ENCODE measurements at places on chromosomes 7 and 10.

- no peak for DNase-seq
These were observed 938.7 kb upstream of the PHF14 start for GRCh38 chr7:10034843-10035556.

DNA sequence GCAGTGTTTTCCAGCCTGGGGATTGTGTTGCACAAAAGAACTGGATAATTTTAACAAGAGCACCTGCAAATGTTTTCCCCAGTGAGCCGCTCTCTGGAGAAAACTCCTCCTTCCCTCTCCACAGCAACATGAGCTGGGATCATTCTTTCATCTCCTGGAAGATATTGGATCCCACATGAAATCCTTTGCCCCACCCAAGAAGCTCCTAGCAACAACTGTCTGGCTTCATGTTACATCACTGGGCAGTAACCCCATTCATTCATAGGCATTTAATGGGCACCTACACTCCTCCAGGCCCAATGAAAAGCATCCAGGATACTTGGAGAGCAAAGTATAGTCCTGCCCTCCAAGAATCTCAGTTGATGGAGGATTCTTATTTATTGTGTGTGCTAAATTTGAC lies 27.2 kb downstream of the LSM5 start:
- DNase-seq = no peak

- no peak for DNase-seq
These were observed 725.1 kb downstream of the SORCS1 start for GRCh38 chr10:106439366-106439765.

- no peak for DNase-seq
These were observed 58.5 kb downstream of the FOXL3 start for GRCh38 chr7:348480-348844.

DNA sequence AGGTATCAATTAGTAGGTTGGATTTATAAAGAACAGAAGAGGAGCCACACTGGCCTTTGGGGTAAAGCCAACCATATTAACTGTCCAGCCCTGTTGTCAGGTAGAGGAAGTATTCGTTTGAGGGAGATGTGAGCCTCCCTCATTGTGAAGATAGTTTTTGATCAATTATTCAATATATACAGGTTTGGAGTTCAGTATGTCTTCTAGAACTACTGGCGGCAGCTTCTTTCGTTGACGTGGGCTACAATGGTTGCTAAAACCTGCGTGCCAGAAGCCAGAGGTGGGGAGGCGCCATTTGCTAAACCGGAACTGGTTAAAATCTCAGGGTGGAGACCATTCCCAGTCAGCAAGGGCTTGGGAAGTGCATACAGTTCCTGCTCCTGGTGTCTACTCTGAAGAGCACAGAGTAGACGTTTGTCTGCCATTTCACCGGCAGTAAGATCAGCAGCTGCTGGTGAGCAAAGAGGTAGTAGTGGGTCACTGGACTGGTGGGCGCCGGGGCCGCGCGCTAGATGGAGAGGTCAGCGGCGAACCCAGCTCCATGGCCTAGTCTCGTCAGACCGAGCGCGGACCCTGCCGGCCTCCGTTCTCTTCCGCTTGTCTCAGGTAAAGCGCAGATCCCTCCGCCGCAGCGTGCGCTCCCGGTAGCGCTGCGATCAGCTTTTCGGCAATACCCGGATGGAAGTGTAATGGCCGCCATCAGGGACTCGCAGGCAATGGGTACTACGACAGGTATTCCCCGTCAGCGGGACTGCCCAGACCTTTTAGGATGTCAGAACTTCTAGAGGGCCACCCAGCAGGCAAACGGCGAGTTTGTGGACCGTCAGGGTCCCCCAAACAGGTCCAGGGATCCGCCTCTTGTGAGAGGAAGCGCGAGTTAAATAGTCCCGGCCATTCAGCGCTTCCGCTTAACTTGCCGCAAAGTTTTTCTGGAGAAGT lies at the start of gene ZNF518A:
TSS of gene ZNF518A (plus strand) at position 911 of the 939 bp plus-strand sequence. CDS start 26,026 bp downstream, outside the sequence.
- DNase-seq = peak; percentile 96

DNA sequence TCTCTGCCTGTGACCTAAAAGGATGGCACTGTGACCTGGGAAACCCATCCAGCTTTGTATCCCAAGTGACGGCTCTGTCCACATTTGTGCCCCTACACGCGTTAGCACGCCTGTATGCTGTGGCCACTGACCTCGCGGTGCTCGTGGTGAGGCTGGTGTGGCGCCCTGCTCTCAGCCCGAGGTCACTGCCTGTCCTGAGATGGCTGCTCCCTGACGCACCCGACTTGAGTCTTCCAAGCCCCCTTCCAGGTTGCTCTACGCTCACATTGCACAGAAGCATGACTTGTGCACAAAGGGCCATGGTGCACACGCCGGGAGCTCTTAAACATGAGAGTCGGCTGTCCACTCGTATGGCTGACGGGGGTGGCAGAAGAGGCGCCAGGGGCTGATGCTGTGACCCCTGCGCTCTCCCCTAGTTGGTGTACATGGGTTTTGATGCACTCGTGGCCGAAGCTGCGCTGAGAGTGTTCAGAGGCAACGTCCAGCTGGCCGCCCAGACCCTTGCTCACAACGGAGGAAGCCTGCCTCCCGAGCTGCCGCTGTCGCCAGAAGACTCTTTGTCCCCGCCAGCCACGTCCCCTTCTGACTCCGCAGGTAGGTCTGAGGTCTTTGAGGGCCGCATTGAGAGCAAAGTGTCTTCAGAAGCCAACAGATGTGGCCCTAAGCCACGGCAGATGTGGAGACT lies 33.5 kb downstream of the WDR86 start:
- DNase-seq = no peak

GRCh38 chr10:84214612-84215235 lies 10.6 kb downstream of the LRIT2 start:
- peak; percentile 48 for DNase-seq

DNA sequence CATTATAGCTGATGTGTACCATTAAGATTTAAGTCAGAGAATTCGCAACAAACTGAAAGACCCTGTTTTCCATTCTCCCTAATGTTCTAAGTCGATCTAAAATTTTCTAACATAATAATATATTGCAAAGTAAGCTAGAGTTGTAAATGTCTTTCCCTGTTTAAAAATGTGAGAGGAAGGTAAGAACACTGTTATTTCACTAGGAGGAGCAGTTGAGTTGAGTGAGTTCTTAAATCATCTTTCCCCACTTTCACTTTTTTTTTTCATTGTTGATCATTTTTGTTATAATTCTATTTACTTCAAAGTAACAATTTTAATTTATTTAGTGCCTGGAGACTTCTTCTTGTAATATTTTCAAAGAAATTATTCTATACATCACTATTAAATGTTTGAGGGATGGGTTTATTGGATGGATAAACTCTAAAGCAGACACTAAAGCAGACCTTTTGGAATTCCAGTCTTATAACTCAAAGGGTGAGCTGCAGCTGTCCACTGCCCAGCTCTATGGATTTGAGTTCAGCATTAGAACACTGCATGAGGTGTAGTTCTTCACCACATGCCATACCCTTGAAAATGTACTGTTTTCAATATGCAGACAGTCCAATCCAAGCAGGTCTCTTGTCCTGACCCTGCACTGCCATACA lies 181.3 kb upstream of the FZD1 start:
- peak; percentile 20 for DNase-seq

DNA sequence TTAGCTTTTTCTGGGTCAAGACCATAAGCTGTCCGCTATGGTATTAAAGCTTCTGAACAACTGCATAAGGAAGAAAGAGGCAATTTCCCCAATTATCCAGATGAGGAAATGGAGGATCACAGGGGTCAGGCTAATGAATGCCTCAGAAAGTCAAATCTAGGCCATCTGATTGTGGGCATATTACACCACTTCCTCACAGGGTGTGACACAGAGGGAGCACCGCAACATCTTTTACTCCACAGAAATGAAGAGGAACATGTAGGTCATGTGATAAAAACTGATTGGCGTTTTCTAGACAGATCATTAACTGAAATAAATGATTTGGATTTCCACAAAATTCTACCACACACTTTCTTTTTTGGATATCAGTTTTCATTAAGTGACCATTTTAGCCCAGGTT lies 384.4 kb downstream of the PARD3 start:
- DNase-seq = peak; percentile 47

GRCh38 chr10:110149259-110149658 lies 58.1 kb upstream of the MXI1 start:
- no peak for DNase-seq

- DNase-seq = no peak
These were observed 302.1 kb upstream of the IMMP2L start for GRCh38 chr7:111864291-111864976.

DNA sequence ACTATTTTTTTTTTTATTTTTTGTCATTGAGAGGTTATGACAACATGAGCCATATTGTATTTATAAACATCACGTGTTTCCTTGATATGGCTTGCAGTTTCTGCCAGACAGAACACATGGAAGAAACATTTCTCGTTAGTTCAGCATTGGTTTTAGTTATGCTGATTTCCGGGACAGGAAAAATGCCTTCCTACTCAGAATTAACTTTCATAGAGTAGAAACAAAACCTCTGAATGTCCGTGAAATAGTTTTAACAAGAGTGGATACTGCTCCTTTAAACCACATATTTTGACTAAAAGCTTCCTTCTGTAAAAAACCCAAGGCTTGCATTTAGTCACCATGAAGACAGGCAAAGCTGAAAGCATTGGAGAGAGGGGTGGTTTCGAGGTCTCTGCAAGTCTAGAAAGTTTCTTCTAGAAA lies 240.4 kb downstream of the KIAA1217 start:
- no peak for DNase-seq

DNA sequence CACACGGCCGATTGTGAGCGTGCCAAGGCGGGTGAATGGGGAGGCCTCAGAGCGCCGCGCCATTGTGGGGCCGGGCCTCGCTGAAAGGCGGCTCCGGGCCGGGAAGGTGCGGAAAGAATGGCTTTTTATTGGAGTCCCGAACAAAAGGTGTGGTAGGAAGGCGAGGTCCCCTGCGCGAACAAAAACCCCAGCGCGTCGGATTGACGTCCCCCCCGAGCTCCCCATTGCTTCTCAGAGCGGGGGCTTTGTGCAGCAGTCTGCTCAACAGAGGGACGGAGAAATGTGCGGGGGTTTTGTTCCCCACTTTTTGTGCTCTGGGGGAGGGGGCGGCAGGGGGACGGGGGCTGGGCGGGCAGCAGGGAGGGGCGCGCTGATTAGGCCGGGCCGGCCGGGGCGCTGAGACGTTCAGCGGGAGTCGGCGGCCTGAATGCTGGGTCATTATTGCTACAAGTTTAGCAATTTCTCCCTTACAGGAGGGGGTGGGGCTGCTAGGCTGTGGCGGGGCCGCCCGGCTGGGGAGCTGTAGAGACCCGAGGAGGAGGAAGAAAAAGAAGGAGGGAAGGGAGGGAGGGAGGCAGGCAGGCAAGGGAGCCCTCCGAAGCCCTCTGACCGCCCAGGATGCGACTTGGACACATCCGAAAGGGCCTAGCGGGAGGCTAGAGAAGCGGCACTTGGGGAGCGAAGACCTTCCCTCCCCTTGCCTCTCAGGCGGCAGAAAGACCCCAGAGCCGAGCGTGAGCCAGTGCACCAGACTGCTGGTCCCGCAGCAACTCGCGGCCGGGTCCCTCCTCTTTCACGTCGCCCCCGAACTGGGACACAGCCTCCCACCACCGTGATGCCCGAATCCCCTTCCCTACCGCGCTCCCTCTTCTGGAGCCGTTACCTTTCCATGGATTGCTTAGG lies 4.6 kb downstream of the NKX2-3 start:
- DNase-seq = no peak

GRCh38 chr10:672203-672602 lies 17.3 kb downstream of the DIP2C start:
- DNase-seq = no peak

DNA sequence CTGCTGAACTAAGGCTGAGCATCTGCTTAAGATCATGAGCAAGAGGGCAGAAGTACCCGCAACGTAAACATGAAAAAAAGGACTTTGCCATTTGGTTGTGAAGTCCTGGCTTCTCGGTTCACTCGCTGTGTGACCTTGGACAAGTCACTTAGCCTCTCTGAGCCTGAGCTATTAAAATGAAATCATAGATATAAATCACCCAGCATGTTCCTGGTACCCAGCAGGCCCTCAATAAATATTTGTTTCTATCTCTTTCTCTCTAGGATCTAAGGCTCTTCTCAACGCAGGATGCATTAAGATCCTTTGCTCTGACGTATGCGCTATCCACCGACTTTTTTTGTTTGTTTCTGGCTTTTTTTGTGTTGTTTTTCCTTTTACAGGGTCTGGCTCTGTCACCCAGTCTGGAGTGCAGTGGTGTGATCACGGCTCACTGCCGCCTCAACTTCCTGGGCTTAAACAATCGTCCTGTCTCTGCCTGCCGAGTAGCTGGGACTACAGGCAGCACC lies 6.7 kb downstream of the HIP1 start:
- no peak for DNase-seq

- no peak for DNase-seq
These were observed 133.8 kb downstream of the CNOT4 start for GRCh38 chr7:135375908-135376699.

DNA sequence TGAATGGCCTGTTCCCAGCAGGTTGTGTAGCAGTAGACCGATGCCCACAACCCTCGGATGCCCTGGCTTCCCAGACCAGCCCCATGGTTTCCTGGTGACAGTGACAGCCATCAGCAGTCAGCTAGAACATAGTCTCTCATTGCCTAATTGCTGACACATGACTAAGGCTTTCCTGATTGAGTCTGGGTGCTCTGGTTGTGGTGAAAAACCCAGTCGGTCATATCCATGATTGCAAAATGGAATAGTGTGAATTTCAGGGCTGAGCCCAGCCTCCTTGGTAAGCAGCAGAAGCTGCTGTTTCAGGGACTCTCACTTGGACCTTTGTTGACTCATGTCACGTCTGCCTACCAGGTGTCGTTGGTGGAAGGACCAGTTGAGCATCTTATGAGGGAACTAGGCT lies 36.6 kb downstream of the POR start:
- DNase-seq = peak; percentile 20

- no peak for DNase-seq
These were observed 27.6 kb upstream of the OPTN start for GRCh38 chr10:13072339-13072738.

DNA sequence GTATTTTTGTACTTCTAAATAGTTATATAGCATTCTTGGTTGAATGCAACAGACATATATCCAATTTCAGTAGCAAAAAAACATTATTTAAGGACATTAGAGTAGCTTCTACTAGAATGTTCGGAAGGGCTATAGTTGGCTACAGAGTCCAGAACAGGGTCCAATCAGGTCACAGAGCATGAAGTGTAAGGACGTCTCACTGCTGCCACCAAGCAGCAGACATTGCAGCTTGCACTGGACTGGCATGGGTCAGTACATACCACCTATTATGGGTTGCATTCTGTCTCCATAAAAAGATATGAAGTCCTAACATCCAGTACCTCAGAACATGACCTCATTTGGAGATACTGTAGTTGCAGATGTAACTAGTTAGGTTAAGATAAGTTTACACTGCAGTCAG lies 87.3 kb downstream of the LHFPL3 start:
- DNase-seq = no peak

DNA sequence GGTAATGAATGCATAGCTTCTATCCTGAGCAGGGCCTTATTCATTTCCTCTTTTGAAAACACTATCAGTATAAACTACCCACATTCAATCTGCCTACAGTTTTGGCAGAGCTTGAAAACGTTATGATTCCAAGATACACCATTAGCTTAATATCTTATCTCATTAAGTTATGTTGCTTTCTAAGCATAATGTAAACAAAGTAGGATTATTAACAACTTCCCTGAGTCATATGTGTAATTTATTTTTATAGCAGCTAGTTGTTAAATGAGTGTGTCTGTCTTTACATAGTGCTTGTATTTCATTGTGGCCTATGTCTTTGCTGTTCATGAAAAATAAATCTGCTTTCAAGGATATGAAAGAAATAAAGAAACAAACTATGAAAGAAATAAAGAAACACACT lies 106.2 kb upstream of the DLX6 start:
- DNase-seq = no peak

- no peak for DNase-seq
These were observed 749.4 kb downstream of the AUTS2 start for GRCh38 chr7:70347463-70348254.

GRCh38 chr7:74418538-74418937 lies 35.2 kb upstream of the GTF2IRD1 start:
- DNase-seq = no peak

All from KBM-7 (cell line).